ENCODE measurements at places on chromosomes 12 and 14.

GRCh38 chr14:65847075-65847847 lies 434.7 kb downstream of the FUT8 start:
- DNase-seq = no peak

- DNase-seq = no peak
These were observed 18.8 kb downstream of the CEP170B start for GRCh38 chr14:104883681-104884361.

DNA sequence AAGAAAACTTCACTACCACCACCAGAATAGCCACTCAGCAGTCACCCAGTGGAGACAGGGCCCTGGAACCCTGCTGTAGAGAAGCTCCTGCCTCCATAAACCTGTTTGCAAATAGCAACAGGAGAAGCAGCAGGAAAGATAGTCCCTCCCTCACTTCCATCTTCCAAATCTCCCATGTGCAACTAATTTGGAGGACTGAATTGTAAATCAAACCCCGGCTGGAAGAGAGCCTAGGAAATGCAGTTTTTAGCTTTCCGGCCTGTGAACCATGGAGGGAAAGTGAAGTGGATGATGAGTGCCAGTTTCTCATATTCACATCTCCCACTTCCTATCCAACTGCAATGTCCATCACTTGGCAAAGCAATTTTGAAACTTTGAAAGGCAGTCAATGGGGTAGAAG lies 167.2 kb upstream of the FRMD6 start:
- no peak for DNase-seq

DNA sequence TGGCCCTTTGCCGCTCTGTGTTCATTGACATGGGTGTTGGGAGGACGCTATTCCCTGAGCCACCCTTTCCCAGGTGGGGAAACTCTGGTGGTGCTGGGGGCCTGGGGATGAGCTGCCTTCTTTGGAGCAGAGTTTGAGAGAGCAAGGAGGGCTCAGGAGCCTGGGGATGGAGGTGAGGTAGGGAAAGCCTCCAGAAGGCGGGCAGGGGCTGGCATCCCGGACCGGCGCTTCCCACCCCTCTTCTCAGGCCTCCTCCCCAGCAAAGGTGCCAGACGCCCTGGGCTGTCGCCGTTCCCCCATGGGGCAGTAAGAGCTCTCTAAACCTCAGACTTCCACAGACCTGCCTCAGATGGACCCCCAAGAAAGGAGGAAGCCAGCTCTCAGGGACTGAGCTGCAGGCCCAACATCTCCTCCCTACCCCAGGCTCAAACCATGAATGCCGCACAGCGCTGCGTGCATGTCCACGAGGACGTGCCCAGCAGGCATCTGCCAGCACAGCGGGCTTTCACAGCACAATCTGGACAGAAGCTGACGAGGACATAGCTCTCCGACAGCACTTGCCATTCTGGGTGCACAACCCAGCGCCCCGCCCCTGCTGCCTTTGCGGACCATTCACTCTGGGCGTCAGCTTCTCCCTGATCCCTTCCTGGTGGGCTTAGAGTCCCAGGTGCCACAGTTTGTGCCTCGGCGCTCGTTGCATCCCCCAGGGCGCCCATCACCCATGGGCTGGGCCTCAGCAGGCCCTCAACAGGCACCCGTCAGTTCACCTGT lies 14.9 kb upstream of the TTC7B start:
- no peak for DNase-seq

GRCh38 chr12:58425481-58426392 lies 484.4 kb downstream of the ATP23 start:
- peak; percentile 85 for DNase-seq

- DNase-seq = no peak
These were observed 193.9 kb downstream of the GPHN start for GRCh38 chr14:66701813-66702212.

DNA sequence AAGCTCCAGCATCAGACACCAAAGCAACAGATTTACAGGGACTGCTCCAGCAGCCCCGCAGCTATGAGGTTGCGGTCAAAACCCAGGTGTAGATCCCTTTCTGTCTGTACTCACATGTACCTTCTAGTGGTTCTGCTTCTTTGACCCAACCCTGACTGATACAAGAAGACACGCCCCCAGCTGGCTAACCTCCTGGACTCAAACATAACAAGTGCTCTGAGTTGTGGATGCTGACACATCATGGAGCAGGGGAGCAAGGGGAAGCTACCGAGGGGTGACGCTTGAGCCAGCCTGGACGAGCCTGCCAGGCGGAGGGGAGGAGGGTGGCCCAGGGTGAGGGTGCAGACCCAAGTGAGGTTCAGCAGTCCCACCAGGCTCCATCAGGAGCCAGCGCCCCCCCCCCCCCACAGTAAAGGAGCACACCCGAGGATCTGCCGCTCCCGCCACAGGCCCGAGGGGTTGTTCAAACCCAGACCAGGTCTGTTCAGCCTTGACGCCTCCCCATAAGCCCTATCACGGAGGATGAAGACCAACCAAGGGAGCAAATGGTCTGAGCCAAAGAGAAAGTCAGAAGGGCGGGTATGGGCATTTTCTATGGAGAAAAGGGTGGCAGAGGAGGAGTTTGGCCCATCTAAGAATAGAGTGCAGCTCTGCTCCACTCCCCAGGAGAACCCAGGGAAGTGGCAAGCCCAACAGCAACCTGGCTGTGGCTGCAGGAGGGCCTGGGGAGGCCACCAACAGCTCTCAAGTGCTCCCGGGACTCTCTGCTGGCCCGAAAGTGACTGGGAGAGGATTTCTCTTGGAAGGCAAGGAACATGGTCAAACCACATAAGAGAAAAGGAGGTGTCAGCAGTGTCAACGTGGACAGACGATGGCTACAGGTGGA lies 229.4 kb downstream of the BCL11B start:
- DNase-seq = no peak

DNA sequence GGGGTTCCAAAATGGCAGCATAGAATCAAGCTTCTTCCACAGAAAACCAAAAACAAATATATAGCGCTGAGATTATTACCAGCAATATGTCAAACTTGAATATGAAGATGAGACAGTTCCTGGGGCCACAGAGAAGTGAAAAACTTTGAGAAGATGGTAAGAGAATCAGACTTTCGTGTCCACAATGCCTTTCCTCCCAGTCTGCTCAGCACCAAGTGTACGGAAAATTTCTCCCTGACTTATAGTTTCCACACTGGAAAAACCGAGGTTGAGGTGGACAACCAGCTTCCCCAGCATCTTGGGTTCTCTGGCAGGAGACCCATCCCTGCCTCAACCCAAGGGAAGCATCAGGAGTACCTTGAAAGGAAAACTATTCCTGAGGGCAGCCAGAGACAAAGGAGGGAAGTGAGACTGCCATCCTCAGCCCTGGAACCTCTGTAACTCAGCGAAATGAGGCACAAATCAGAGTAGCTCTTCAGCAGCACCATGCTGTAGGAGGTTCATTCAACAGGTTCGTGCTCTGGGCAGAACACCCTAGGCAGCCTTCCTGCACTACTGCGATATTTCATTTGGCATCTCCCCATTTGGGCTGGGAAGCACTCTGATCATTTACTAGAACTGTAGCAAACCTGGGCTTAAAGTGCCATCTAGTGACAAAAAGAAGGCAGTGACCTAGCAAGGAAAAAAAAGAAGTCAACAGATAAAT lies 52.4 kb upstream of the CAPRIN2 start:
- no peak for DNase-seq

- no peak for DNase-seq
These were observed 131.5 kb downstream of the GPR135 start for GRCh38 chr14:59333668-59334067.

- no peak for DNase-seq
These were observed 108.4 kb downstream of the PPP1R12A start for GRCh38 chr12:79826267-79827128.

DNA sequence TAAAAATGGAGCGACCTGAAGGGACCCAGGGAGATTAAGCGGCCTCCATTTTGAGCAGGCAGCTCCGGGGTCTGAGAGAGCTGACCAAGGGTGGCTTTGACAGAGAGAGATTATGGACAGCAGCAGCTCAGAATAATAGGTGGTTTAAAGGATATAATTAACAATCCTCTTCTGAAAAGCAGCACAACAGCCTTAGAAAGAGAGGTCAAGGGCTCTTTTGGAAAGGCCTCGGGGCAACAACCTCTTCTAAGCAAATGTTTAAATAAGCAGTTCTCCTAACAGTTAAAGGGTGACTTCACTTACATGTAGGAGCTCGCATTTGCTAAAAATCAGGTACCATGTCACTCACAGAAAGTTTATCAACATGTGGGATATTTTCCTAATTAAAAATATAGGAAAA lies 87.2 kb upstream of the FRMD6 start:
- no peak for DNase-seq

- DNase-seq = no peak
These were observed 19.8 kb upstream of the DCN start for GRCh38 chr12:91202390-91202789.

GRCh38 chr14:37179896-37180502 lies 7.6 kb upstream of the SLC25A21 start:
- no peak for DNase-seq

DNA sequence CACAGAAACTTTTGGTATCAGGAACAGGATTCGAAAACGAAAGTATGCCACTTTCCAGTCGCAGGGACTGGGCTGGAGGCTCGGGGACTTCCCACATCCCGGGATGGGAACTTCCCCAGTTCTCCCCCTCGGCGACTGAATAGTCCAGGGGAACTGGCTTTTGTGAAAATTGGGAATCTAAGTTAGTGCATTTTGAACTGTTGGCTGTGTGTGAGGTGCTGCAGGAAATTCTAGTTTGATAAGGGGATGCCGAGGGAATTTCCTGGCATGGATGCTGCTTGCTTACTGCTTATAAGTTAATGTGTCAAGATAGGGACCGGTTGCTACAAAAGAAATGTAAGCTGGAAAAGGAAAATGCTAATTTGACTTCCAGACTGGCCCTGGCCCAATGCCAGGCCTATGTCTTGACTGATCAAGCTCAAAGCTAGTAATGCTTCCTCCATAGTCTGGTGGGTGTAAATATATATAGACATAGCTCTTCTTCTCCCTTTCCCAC lies 73.4 kb upstream of the EIF5 start:
- DNase-seq = no peak

- DNase-seq = no peak
These were observed 22.0 kb downstream of the TTC9 start for GRCh38 chr14:70663707-70664179.

DNA sequence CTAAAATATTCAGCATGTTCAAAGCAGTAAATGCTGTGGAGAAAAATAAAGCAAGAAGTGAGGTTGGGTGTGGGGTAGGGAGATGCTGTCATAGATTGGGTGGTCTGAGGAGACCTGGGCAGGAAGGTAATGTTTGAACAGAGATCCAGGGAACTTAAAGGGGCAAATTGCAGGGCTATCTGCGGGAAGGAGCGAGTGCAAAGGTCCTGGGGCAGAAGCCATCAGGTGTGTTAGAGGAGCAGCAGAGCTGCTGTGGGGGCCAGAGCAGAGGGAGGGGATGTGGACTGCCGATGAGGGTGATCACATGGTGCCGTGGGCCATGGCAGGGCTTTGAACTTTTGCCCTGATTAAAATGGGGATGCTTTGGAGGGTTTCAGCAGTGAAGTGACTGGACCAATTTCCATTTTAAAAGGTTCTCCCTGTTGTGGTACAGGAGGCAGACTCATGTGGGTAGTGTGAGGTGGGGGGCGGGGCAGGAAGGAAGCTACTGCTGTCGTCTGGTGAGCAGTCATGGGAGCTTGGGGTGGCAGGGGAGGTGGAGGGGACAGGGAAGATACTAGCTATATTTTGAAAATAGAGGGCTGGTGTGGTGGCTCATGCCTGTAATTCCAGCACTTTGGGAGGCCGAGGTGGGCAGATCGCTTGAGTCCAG lies 145.0 kb downstream of the AACS start:
- DNase-seq = no peak

GRCh38 chr12:24268663-24269186 lies 319.3 kb upstream of the SOX5 start:
- DNase-seq = no peak

- no peak for DNase-seq
These were observed 43.3 kb downstream of the PPP1R12A start for GRCh38 chr12:79891506-79892162.

Measured in COLO829 (cell line).